ENCODE measurements at places on chromosomes 11 and 22. TPM values are rescaled to one million over a fixed set of nuclear protein-coding genes. Genes with fewer than 3 reads are reported as not detected.

DNA sequence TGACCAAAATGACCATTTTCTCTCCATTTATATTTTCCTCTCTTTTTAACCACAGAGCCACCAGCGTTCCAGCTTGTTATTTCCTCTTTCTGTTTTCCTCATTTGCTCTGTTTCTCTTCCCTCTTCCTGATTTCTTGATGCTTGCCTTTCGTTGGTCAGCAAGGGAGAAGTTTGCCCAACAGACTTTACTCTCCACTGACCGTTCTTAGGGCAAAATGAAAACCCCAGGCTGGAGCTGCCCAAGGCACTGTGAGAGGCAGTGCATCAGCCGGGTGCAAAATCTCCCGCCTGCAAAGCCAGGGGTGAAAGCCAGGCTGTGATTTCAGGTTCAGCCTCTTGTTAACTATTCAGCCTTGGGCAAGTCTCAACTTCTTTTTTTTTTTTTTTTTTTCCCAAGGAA is 26.1 kb upstream of the APLP2 start:
- no peak for DNase-seq

SLC22A8 gene
- not detected for total RNA-seq

OR5D18 gene
- not detected for total RNA-seq

DNA sequence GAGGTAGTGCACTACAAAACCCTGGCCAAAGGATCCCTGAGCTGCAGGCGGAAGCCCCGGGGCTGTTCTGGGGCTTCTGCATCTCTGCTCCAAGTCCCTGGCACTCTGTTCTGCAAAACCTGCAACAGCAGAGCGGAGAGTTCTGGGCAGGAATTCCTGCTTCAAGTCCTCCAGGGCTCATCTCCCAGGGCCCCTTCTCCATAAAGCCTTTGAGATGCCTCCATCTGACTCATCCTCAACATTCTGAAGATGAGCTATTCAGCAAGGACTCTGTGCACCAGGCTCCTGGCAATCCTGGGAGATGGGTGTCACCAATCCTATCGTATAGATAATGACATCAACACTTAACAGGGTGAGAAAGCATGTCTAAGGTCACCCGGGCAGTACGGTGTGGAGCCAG is 19.3 kb downstream of the SYN3 start:
- no peak for DNase-seq

DNA sequence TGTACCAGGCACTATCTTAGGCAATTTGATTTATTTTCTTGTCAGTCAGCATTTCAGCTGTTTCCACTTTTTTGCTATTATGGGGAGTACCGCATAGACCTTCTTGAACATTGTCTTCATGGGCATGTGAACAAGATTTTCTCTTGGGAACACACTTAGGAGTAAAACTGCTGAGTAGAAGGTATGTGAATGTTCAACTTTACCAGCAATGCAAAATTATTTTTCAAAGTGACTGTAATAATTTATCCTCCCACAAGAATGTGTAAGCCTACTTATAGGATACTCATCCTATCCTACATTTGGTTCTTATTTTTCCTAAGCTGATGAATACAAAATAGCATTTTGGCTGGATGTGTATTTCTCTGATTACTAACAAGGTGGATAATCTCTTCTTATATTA is 132.0 kb upstream of the NAV2 start:
- no peak for DNase-seq

PHRF1 gene
- 40.2 TPM for total RNA-seq

GRCh38 chr11:119640541-119640940 is 88.5 kb downstream of the NECTIN1 start:
- DNase-seq, result no peak

DNA sequence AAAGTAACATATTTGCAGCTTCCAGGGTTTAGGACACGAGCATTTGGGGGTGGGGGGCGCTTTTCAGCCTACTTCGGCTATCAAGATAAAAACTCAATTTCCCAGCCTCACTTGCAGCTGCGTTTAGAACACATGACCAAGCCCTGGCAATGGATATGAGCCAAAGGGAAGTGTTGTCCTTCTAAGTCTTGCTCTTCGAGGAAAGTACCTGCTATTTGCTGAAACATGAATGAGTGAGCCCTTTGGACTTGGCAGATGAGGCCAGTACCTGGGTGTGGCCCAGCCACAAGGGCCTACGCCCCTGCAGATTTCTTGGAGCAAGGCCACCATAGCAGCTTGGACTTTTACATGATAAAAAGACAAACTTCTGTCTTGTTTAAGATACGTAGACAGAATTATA is 60.2 kb upstream of the SORL1 start:
- no peak for DNase-seq

- DNase-seq, result no peak
Observed at GRCh38 chr22:37907036-37907954, 1.2 kb downstream of the MICALL1 start.

DNA sequence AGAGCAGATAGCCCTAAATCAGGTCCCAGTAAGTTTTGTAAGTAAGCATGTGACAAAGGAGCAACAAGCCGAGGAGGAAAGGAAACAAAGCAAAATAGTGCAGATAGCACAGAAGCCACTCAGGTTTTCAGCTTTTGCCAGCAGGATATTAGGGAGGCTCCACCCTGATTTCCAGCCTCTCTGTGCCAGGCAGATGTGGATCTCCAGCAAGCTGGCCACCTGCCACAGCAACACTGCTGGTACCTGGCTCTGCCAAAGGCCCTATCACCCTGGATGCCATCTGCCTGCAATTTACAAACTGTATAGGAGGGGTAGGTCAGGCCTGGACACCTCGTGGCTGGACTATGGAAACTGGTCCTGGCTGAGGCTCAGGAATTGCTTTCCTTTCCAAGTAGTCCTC is 12.2 kb upstream of the NNMT start:
- no peak for DNase-seq

All from A673 (cell line).